ENCODE measurements at places on chromosomes 2 and 18.

DNA sequence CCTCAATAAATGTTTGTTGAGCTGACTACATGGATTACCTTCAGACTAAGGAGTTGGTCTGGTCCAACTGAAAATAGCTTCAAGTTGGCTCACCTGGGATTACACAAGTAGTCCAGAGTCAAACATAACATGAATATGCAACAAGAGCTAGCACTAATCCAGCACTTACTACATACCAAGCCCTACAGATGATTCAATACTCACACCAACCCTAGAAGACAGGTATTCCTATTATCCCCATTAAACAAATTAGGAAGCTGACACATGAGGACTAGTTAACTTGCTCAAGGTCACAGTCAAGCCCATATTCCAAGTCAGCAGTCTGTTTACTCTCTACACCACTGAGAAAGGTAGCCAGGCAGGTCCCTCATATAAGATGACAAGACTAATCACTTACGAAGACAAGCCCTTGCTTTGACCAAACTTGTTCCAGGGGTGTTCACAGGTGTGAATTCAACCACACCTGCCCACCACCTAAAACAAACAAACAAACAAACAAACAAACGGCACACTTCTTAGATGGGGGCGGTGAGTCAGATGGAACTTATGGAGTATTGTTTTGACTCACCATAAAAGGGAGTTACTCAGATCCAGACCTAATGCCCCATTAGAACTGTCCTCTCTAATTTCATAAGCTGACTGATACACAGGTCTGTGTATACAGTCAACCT lies 29.1 kb downstream of the TMEM131 start:
- DNase-seq = no peak

DNA sequence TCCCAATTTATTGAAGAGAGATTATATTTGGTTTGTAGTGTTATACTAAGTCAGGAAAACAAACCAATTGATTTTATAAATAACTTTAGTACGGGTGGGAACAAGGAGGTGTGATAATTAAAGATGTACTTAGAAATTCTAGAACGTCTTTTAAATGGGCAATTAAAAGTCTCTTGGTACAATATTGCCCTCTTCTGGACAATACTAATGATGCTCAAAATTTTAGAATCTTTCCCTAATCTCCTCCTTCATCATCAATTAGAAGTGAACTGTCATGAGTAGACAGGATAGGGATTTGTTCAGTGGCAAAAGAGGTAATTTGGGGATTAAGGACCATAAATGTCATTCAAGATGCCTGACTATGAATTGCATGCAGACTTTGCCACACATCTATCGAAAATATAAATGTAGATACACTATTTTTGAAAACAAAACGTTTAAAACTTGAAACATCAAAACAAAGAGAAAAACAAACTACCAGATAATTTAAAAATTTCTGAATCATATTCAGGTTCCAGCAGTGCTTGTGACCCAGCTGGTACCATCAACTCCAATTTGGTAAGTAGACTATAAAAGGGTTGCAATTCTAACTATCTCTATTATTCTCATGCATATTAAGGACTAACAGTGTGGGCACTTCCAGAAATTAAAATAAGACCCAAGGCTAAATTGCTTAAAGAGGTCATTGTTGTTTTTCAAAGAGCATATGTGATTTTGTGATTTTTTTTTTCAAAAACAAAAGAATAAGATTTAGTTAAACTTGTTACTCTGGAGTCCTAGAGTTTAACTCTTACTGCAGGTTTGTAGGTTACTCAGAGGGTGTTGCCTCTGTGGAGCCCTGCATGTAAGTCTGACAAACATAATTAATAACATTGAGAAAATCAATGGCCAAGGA lies 123.5 kb downstream of the LAMA3 start:
- no peak for DNase-seq

GRCh38 chr2:9655441-9656269 lies 24.9 kb upstream of the YWHAQ start:
- no peak for DNase-seq

- no peak for DNase-seq
Measured at GRCh38 chr18:45328296-45328695, 287.0 kb upstream of the SLC14A2 start.

- DNase-seq = no peak
Measured at GRCh38 chr2:201978986-201979385, 54.7 kb upstream of the FZD7 start.

DNA sequence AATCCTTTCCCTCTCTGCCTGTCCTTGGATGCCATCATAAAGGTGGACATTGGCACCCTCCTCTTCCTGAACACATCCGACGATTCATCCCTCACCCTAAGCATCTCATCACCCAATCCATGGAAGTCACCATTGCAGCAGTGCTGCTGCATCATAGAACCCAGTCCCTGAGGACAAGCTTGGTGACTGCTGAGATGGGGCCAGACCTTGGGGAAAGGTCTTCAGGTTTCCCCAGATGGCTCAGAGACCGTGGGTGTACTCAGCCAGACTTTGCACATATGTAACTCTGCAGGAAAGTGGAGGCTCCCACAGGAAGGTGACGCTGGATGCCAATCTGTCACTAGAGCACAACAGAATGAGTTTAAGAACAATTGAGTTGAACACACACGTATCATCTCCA lies 202.2 kb downstream of the SOX11 start:
- DNase-seq = no peak

DNA sequence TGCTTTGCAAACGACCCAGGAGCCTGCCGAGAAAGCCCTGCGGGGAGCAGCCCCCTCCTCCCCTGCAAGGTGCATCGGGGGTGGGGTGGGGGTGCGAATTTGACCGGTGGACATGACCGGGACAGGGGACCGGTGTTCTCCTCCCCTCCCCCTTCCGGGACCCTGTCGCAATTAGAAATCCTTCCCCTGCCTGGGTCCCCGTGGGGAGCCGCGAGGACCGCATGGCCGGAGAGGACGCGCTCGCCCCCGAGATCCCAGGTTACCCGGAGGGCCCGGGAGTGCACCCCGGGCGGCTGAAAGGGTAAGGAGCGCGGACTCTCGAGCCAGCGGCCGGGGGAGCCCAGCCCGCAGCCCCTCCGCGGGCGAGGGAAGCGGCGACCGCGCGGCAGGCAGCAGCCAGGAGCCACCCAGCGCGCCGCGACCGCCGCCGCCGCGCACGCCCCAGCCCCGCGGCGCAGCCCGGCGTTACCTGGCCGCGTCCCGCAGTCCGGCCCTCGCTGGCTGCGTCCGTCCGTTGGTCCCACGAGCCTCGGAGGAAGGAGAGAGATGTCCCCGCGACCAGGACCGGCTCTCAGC lies 482 bp downstream of the DLGAP1 start:
- no peak for DNase-seq

GRCh38 chr2:166084301-166084700 lies 43.5 kb downstream of the SCN1A start:
- DNase-seq = no peak

- no peak for DNase-seq
Measured at GRCh38 chr2:37887286-37887685, 37.8 kb upstream of the RMDN2 start.

DNA sequence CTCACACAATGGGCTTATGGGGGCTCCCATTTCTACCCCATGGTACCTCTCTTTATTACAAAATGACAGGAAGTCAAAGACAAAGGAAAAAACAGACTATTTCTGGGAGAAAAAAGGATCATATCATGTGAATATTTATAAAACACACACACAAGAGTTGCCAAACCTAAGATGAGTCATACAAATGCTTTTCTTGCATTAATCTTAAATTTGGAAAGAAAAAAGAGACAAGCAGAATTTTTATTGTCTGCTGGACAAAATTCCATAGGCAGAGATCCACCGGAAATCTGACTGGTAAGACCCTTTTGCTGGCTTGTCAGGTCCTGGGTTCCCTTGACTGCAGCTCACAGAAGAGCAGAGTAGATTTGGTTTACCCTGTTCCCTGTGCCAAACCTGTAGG lies 1732.3 kb upstream of the PIK3C3 start:
- no peak for DNase-seq

DNA sequence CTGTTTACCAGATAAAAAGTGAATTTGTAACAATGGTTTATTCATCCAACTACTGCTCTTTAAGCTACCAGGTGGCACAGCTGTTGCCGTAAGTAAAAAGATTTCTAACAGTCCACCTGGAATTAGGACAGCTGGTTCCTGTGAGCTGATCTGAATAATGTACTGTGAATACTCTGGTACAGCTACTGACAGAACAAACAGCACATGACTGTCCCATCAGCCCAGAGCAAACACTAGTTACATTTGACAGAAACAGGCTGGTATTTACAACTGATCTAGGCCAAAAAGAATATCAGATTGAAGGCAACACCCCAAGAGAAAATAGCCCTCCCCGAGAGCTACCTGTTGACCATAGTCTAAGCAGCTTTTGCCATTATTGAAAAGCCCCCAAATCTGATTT lies 840.4 kb downstream of the CPS1 start:
- no peak for DNase-seq

DNA sequence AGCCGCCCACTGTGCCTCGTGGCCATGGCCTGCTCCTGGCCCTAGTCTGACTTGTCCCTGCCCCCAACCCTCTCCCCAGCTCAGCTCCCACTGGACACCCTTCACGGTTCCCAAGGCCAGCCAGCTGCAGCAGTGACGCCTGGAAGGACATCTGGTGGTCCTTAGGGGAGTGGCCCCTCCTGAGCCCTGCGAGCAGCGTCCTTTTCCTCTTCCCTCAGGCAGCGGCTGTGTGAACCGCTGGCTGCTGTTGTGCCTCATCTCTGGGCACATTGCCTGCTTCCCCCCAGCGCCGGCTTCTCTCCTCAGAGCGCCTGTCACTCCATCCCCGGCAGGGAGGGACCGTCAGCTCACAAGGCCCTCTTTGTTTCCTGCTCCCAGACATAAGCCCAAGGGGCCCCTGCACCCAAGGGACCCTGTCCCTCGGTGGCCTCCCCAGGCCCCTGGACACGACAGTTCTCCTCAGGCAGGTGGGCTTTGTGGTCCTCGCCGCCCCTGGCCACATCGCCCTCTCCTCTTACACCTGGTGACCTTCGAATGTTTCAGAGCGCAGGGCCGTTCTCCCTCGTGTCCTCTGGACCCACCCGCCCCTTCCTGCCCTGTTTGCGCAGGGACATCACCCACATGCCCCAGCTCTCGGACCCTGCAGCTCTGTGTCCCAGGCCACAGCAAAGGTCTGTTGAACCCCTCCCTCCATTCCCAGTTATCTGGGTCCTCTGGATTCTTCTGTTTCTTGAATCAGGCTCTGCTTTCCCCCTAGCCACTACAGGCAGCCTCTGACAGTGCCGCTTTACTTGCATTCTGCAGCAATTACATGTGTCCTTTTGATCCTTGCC lies 35.8 kb downstream of the ANO7 start:
- DNase-seq = no peak

DNA sequence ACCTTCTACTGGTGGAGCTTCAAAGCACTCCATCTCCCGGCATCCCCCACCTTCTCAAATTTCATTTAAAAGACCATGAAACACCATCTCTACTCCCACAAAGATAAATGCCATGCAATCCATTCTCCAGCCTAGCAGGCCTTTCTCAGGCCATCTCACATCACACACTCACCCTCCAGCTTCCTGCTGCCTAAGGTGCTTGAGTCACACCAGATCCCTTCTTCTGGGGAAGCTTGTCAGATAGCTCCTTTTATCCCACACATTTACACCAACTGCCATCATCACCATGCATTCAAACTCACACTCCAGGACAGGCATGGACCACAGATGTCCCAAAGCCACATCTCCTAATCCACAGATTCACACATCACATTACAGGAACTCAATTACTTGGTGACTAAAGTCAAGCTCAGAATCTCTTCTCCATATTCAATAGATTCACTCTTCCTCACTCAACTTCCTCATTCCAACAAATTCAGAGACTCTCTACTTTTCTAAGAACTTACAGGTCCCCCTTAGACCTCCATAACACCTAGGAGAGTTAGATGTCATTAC lies 292.5 kb downstream of the TNS1 start:
- no peak for DNase-seq

DNA sequence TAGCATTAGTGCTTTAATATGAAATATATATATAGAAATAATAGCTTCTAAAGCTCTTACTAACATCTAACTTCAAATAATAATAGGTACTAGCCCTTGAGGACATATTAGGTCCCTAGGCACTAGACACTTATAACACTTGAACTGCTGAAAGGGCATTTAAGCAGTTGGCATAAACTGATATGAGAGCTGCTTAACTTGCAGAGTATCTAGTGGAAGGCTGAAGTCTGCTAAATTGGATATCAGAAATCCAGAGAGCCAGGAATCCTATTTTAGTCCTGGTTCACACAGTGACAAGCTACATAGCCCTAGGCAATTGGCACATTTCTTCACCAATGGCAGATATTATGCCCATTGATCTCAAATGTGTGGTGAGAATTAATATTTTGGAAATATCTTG lies 326.9 kb upstream of the UBE2E3 start:
- no peak for DNase-seq

DNA sequence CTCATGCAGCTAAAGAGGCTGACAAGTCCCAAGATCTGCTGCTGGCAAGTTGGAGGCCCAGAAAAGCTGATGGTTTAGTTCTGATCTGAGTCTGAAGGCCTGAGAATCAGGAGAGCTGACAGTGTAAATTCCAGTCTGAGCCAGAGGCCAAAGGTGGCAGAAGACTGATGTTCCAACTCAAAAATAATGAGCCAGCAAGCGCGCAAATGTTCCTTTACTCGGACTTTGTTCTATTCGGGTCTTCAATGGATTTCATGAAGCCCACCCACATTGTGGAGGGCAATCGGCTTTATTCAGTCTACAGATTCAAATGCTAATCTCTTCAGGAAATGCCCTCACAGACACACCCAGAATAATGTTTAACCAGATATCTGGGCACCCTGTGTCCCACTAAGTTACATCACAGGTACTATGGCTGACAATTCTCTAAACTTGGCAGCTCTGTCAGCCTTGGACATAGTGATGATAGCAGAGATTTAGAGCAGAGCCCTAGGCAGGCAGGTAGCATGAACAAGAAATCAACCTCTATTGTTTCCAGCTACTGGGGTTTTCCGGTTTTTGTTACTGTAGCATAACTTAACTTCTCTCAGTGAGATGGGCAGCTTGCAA lies 318.5 kb downstream of the HRH4 start:
- no peak for DNase-seq

GRCh38 chr2:156810094-156810493 lies 373.9 kb downstream of the GPD2 start:
- DNase-seq = no peak

- no peak for DNase-seq
Measured at GRCh38 chr2:21411741-21412140, 288.0 kb downstream of the TDRD15 start.

- DNase-seq = no peak
Measured at GRCh38 chr2:1949265-1949664, 204.9 kb upstream of the PXDN start.

- no peak for DNase-seq
Measured at GRCh38 chr2:241146286-241146685, 3.0 kb downstream of the PASK start.

DNA sequence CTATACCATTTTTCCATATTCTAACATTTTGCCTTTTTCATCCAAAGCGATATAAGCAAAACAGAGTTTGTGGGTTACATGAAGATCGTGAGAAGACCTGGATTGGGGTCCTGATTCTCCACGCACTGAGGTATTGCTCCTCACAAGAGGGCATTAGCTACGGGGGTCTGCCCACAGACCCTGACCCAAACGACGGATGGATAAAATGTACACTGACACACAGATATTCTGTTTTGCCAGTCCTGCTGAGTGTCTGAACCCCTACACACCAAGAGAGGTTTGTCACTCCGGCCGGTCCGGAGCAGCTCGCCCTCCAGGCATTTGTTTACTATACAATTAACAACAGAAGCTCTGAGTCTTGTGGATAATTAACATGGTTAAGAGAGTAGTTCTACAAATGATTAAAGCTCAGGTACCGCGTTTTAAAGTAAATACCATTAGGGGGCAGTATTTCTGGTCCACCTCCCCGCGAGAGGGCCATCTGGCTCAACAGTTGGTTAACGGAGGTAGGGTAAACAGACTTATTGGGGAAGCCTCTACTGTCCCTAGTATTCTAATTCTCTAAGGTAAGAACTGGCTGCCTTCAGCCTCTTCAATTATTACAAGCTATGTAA lies 28.4 kb downstream of the SCYGR8 start:
- no peak for DNase-seq

All from sciatic nerve (tissue), 2 donors.